ENCODE measurements at places on chromosomes 7 and 10.

- no peak for DNase-seq
These were observed 55.4 kb upstream of the FAM3C start for GRCh38 chr7:121451367-121452094.

GRCh38 chr7:120941064-120941463 is 9.5 kb upstream of the ING3 start:
- no peak for DNase-seq

GRCh38 chr7:6590645-6591110 is 857 bp downstream of the INTS15 start:
- DNase-seq: no peak

- no peak for DNase-seq
These were observed 667.1 kb upstream of the LRRTM3 start for GRCh38 chr10:66258693-66259092.
